Pulmonary artery endothelial cell (primary cell): ENCODE measurements at places on chromosomes 1 and 21.

DNA sequence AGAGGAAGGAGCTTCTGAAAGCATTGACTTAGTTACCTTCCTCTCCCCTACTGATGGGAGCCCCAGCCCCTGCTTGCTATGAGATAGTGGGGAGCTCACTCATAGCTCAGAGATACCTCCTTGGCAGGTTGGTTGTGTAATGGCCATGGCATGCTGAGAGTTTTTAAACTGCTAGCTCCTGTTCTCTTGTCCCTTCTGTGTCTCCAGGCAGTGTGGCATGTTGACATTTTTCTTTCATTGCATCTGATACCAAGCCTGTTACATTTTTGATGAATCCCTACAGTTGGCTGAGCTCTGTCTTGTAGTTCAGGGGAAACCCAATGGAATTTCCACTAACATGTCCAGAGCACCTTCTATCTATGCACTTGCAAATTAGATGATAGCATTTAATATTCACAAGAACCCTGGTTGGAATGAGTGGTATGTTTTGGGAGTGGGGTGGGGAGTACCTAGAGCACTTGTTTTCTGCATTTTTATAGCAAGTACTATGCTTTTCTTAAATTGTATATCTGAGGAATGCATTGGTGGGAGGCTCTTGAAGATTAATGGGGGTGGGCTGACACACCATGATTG is 39.1 kb upstream of the EFCAB14 start:
- DNase-seq, result no peak

DNA sequence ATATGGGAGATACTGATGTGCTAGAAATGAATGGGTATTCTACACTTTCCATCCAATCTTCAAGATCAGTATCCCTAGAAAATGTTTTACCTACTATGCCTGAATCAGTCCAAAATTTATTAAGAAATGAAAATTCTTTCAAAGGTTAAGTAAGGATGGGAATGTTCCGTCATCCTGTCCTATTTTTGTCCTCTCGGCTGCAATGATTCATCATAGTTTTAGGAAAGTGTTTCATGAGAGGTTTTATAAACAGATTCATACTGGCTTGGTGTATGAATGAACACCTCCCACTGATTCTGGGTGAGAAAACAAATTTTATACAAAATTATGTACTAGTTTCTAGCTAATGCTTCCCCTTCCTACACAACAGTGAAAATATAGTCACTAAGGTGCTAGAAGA is 504.6 kb upstream of the NR5A2 start:
- DNase-seq, result no peak

- DNase-seq, result no peak
Observed at GRCh38 chr1:84823511-84823910, 69.5 kb downstream of the LPAR3 start.

DNA sequence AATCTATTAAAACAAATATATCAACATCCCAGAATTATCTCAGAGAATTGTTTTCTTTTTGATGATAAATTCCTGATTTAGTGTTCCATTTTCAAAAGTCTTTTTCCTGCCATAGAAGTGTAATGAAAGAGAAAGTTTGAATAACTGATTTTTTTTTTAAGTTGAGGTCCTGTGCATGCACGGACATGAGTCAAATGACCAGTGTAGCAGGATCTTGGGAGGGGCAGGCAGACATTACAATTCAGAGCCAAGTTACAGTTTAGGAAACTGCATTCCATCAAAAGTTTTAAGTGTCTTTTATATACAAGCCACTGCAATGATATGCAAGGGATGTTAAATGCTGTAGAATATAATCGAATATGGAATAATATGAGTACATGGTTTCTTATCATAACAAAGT is 227.5 kb downstream of the HMCN1 start:
- DNase-seq, result no peak

GRCh38 chr1:232282498-232282897 is 347.4 kb downstream of the SIPA1L2 start:
- no peak for DNase-seq

DNA sequence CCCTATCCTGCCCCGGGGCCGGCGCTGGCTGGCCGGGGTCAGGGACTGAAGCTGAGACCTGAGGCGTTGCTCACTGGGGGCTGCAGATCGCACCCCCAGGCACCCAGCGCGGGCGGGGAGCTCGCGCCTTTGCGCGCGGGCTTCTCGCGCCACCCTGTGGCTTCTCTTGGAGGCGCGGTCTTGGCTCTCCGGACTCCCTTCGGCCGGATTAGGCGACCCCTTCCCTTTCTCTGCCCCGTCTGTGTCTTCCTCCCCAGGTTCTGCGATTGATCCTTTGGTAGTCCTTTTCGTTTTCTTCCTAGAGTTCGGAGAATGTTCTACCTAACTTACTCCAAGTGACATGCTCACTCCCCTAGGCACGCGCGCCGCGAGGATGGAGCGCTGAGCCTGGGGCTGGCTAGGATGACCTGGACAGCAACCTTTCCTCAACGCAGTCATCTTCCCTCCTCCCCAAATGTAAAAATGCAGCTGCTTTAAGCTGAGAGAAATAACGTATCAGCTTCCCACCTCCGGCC is 495 bp upstream of the NTRK1 start:
- DNase-seq, result no peak

DNA sequence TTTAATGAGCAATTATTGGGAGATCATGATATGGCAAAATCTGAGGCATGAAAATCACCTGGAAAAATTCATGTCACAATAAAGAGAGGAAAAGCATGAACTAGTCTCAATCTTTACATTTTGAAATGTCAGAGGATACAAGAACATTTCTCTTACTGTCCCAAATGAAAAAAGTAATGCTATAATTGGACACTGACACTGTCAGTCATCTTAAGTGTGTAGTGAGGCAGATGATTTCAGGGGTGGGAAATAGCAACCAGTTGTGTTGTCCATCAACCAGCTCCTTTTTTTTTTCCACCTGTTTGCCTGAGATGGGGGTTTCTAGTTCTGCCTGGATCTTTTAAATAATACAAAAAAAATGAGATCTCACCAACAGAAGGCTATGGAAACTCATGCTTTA is 646.2 kb downstream of the KCNT2 start:
- DNase-seq, result no peak

GRCh38 chr1:27405074-27405473 is 12.7 kb downstream of the GPR3 start:
- DNase-seq, result no peak

- no peak for DNase-seq
Observed at GRCh38 chr1:107140703-107141490, at the start of gene NTNG1. NTNG1 (plus strand) TSS chr1:107141039.

- DNase-seq, result no peak
Observed at GRCh38 chr1:29784276-29785136, 548.2 kb downstream of the PTPRU start.

DNA sequence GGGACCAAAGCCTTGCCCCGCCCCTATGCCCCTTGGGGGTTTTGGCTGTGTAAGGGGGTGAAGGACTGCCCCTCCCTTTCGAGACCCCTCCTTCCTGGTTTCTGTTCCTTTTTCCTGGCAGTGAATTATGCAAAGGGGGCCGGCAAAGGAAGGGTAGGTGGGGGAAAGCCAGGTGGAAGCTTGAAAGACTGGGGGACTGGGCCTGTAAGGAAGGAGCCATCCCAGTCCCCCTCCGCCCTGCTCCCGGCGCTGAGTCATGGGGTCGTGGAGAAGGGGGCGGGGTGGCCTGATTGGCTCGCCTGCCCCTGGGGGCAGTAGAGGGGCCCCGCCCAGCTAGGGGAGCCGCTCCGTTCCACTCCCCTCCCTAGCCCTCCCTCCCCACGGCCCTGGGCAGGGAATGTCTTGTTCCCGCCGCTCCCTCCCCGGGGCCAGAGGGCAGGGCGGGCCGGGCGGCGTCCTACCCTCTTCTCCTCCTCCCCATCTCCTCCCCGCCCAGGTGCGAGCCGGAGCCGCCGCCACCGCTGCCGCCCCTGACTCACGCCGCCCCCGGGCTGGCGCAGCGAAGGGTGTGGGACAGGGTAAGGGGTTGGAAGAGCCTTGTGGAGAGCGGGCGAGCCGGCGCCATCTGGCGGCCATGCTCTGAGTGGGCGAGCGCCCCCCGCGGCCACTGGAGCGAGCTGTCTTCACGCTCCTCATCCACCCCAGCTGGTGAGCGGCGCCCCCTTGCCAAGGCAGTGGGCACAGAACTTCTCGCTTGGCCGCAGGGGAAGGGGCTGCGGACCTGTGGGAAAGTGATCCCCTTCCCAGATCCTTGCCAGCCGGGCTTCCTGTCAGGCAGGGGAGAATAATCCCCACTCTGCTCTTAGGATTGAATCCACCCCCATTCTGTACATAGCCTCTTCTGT is 14.7 kb downstream of the ZBTB7B start:
- peak; percentile 65 for DNase-seq

DNA sequence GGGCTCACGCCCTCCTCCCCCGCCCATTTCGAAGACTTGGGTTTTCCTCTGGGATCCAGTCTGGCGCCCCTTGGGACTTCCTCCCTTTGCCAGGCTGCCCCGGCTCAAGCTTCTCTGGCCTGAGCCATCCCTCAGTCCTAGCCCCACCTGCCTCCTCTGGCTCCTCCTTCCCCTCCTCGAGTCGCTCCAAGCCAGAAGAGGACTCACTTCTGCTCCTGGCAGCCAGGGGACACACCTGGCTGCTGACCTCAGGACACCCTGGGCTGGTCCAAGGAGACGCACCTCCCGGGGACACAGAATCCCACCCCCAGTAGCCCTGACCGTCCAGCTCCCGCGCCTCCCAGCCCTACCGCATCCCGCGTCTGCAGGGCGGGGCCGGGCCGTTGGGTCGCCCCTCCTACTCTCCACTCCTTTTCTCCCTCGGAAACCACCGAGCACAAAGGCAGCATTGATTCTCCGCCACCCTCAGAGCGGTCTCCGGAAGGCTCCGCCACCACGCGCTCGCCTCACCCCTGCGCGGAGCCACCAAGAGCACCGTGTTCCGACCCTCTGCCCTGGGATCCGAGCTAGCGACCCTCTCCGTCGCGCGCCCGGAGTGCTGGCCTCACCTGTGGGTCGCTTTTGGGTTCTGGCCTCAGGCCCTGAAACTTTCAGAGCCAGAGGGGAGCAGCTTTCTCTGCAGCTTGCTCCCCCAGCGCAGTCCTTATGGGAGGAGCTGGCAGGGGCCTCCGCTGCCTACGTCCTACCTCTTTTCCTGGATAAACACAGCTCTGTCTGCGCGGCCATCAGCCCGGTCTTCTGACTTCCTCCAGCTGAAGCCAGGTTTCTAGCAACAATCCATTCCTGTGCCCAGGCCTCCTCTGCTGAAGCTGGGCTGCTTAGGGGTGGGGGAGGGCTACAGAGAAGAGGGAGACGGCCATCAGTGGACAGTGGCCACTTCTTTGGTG is at the start of gene C2CD4D:
C2CD4D (minus strand) TSS at position 364 of the 947 bp plus-strand sequence. CDS start 831 bp downstream, outside the sequence.
- DNase-seq, result no peak

DNA sequence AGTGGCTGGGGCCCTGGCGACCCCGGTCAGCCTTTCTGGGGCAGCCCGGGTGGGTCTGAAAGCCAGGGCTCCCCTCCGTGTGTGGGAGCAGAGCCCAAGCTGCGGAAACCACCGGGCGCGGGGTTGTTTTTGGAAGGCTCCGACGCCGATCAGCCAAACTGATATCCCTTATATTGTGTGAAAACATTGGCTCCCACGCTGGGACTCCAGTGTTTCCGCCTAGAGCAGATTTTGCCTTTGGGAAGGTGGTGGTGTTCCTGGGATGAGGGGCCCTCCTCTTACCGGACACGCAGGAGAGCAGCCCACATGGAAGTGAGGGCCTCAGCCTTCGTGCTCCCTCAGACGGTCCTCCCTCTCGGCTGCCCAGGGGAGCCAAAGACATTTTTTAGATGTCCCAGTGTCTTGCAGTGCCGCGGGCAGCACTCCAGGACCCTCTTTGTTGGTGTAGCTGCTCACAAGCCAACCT is 54.3 kb downstream of the NGF start:
- no peak for DNase-seq

DNA sequence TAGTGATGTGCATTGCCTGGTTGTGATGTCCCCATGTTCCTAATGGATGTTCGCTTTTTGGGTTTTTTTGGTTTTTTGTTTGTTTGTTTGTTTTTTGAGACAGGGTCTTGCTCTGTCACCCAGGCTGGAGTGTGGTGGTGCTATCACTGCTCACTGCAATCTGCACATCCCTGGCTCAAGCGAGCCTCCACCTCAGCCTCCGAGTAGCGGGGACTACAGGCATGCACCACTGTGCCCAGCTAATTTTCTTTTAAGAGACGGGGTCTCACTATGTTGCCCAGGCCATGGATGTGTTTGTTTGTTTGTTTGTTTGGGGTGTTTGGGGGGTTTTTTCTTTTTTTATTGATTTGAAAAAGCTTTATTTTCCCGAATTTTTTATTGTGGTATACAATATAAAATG is 2.1 kb downstream of the COL6A2 start:
- DNase-seq, result no peak
